Cerebellar nuclear complex (tissue), 1 donor: ENCODE measurements at places on chromosomes 13 and 19.

DNA sequence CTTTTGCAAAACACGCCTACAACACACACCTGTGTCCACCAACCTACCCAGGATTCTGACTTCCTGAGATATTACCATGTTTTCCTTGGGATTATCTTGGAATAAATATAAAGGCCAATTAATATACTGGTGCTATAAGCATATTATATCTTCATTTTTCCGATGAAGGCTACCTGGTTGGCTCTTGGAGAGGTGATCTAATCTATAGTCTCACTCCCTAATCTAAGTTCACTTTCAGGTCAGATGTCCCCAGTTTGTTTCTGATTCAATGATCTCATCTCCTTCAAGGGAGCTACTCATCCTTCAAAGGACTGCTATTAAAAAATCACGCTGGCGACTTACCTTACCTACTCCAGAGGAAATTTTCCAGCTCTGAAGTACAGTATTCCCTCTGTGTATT is 517.5 kb downstream of the KLF5 start:
- no peak for DNase-seq

- no peak for DNase-seq
Observed at GRCh38 chr13:42401376-42401775, 129.4 kb downstream of the AKAP11 start.

GRCh38 chr13:100694722-100695508 is 20.3 kb upstream of the TMTC4 start:
- DNase-seq: no peak

GRCh38 chr19:1767464-1767933 is 14.2 kb downstream of the ONECUT3 start:
- DNase-seq: no peak

DNA sequence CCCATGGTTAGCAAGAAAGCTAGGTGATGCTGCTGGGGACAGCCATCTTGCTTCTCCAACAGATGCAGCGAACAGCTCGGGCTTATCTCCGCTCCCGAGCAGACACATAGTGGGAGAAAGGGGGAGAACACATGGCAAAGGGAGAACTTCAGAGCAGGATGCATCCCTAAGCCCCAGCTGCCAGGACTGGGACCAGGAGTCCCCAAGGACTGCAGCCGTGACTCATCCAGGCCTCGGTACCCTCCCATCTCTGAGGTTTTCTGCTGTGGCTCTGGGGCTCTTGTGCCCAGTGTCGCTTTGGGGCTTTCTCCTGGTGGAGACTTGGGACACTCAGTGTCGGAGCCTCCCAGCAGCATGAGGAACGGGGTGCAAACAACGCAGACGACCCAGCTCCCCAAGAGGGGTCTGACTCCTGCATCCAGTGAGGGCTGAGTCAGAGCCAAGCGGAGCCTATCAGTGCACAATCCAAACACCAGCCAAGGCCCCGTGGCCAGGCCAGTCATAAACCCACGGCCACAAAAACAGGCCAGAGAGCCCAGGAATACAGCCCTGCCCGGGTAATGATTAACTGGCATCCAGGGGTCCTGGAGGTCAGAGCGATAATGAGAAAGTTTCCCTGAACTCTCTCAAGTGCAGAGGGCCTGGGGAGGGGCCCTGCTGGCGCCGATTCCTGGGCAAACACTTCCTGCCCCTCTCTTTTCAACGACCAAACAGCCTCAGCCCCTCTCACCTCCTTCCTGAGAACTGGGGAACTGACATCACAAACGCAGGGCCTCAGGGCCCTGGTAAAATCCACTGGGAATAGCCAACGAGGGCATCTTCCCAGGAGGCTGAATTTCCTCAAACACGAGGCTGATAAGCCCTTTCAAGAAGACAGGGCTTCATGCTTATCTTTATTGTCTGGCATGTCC is 202.9 kb downstream of the USP12 start:
- DNase-seq: no peak

GRCh38 chr13:87058786-87059329 is 612.3 kb upstream of the SLITRK5 start:
- no peak for DNase-seq

DNA sequence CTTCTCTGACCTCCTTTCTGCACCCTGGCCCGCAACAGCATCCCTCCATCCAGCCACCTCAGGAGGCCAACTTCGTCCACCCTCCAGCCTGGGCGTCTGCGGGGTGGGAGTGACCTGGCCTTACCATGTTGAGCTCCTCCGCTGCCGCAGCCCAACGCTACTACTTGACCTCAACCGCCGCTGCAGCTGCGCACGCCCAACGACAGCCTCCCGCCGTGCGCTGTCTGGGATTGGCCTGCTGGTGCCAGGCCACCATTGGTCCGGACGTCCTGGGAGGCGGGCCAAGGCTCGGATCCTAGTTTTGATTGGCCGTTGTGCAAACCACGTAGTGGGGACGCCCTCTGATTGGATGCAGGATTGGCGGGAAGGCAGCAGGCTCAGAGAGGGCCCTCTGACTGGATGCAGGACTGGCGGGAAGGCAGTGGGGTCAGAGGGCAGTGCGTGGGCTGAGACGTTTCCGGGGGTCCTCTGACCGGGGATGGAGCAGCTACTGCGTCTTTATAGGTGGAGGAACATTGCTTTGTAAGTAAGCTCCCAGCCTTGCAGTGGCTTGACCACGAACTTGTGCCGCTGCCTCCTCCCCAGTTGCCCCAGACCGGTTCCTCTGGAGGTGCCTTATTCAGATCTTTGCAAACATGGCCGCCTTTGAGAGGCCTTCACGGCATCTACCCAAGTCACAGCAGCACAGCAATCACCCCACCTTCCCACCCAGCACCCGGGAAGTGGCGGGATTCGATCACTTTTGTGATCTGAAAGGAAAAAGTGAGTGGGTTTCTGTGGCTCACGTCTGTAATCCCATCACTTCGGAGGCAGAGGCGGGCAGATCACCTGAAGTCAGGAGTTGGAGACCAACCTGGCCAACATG is at the start of gene TUBA3C:
Gene TUBA3C, minus strand, starts transcription at position 204 of the 865 bp plus-strand sequence. Its CDS starts 77 bp downstream, at position 127.
- DNase-seq: no peak

GRCh38 chr19:1066748-1067340 is at the start of gene ARHGAP45:
TSS of gene ARHGAP45 (plus strand) at chr19:1067167. CDS start at chr19:1067406, 239 bp downstream.
- no peak for DNase-seq

DNA sequence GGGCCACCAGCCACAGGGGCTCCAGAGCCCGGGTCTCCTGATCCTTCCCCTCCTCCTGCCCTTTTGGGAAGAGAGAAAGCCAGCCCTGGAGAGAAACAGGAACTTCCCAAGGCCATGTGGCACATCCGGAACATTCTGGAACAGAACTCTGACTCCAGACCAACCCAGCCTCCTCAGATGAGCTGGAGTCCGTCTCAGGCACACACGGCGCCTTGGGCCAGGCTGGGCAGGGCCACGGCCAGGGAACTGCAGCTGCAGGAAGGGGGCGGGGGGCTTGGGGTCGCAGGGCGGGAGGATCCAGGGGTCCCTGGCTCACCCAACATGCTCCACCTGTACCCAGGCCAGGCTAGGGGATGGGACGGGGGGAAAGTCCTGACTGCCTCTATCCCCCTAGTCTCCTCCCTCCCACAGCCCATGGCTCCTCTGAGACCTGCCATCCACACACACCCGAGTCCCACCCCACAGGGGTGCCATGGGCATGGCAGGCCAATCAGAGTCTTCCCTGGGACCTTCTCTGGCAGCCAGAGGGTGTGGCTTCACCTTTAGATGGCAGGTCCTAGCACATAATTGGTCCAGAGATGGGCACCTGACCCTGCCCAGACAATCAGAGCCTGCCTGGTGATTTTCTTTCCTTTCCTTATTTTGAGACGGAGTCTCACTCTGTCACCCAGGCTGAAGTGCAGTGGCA is 22.9 kb downstream of the SBNO2 start:
- DNase-seq: no peak

- DNase-seq: no peak
Observed at GRCh38 chr13:62171697-62172096, 756.0 kb upstream of the PCDH20 start.

DNA sequence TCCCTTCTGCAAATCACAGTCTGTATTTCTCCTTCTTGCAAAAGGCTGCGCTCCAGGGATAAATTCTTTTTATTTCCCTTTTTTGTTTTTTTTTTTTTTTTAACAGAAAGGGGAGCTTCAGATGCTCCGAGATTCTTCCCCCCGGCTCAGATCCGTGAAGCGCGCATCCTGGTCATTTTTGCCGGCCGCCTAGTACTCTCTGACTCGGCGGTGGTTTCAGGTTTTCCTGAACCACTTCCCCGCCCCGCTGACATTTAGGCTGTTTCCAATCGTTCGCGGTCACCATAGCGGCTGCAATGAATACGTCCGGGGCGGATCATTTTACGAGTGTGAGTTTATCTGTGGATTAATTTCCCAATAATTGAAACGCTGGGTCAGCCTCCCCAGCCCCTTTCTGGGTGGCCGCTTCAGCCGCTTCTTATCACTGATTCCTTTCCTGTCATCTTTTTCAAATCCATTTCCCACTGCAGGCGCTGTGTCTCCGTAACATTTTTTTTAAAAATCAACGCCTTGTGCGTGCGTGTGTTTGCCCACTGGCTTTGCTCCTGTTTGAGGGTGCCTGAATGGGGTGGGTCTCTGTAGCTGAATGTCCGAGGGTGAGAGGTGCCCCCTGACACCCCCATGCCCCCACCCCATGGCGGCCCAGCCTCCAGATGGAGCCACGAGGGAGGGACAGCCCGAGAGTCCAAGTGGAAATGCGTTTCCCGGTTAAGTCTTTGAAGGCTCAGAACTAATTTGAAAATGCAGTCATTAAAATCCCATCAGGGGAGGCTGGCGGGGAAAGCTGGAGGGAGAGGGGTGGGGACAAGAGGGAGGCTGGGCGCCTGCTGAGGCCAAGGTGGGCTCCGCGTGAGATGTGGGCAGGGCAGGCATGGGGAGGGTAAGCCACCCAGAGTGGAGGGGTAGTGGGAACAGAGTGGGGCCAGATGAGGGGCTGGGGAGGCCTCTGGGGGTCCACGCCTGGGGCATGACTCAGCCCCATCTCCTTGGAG is 10.6 kb downstream of the ONECUT3 start:
- DNase-seq: no peak

GRCh38 chr13:111033172-111034130 is 81.7 kb upstream of the ARHGEF7 start:
- DNase-seq: no peak
